Stimulated activated CD4-positive, alpha-beta T cell treated with anti-CD3 and anti-CD28 coated beads, Interleukin-1b, Interleukin-23, amount 100 ng/mL, for 24 hours (primary cell): ENCODE measurements at places on chromosomes 16 and 17.

DNA sequence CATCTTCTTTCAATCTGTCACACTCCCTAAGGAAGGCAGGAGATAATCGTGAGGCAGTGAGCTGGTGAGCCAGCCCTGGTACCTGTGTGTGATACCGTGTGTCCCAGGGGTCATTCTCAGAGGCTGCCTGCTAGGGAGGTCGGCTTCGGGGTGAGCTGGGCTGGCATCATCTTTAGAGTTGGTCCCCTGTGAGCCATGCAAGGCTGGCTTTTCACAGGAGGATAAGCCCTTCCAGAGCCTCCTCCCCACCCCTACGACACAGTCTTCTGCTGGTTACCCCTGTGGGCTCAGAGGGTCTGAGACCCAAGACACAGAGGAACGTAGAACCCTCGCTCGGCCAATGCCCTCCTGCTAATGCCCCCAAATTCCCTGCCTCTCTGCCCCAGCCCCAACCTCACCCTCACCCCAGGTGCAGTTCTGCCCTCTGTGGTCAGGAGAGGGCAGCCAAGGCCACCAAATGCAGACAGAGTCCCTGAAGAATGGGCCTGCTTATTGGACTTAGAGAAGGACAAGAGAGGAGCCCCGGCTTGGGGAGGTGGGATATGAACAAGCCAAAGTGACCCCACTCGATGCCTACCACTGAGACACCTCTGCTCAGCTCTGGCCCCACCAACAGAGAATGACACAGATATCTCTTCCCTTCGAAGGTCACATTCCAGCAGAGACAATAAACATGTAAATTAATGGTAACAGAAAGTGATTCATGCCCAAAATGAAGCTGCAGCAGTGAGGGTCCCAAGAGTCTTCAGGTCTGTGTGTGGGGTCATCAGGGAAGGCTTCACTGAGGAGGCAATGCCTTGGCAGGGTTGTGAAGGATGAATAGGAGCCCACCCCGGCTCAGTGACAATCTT, 80.8 kb upstream of the CCL1 start:
- no peak for DNase-seq

GRCh38 chr16:87702325-87702811, 63.4 kb downstream of the KLHDC4 start:
- no peak for DNase-seq

- no peak for DNase-seq
Measured at GRCh38 chr16:14476183-14476582, 153.9 kb downstream of the PARN start.

GRCh38 chr17:82274134-82275020, 877 bp upstream of the CSNK1D start:
- no peak for DNase-seq

- DNase-seq = no peak
Measured at GRCh38 chr17:75615301-75615700, 17.9 kb upstream of the SMIM5 start.

- no peak for DNase-seq
Measured at GRCh38 chr17:77631307-77631706, 327.2 kb upstream of the TNRC6C start.

GRCh38 chr17:42049834-42050392, 488 bp downstream of the C17orf113 start:
- no peak for DNase-seq

- no peak for DNase-seq
Measured at GRCh38 chr16:27508476-27508875, 41.2 kb downstream of the GTF3C1 start.

DNA sequence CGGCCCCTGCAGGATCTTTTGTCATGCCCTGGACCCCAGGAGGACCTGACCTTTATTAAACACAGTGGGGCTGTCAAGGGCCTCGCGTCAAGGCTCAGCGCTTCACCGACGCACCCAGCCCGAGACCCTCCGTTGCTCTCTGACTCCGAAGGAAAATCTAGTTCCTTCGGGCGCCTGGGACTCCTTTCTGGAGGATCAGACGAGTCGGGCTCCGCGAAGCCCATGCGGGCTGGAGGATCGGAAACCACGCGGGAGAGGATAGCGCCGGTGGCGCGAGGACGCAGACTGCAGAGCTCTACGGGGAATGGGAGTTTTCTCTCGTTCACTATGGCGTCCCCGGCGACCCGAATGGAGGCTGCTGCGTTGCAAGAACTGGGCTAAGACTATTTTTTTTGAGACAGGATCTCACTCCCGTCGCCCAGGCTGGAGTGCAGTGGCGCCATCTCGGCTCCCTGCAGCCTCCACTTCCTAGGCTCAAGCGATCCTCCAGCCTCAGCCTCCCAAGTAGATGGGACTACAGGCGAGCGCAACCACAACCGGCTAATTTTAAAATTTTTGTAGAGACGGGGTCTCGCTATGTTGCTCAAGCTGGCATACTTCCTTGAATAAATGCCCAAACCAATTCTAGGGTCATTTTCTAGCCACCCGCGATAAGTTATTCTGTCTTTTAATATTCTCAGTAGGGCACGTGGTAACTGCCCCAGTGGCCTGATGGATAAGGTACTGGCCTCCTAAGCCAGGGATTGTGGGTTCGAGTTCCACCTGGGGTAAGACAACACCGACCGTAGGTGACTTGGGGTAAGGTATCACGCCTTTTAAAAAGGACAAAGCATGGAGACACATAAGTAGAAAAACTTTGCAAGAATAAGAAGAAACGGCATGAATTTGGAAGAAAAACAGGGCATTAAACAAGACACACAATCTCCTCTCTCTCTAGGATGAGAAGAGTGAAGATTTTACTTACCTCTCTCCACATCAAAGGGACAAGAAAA, 5.5 kb downstream of the OR1F1 start:
- DNase-seq = no peak

DNA sequence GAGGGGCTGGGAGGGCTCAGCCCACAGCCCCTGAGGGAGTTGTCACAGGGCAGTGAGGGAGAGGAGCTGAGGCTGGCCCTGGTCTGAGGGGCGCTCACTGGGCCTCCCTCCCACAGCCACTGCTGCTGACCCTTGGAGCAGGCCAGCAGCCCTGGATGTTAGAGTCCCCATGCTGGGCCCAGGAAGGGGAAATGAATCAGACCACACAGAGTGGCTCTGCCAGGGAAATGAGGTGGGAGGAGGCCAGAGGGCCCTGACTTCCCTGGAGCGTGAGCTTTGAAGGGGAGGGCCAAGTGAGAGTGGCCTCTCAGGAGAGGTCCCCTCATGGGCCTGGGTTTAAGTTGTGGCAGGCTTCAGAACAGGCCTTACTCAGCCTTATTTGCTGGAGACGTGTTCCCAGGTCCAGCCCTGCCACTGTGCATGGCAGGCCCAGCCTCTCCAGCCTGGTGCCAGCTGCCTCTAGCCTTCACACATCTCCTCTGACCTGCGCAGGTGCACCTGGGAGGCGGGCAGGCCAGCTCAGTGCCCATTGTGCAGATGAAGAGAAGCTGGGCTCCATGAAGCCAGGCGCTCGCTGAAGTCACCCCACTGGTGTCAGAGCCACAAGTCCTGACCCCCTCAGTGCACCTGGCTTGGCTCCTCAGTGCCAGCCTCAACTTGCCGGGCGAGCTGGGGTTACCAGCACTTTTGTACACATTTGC, 15.4 kb downstream of the GPT2 start:
- no peak for DNase-seq

GRCh38 chr17:57541472-57542394, 203.4 kb downstream of the CCDC182 start:
- no peak for DNase-seq

- DNase-seq = no peak
Measured at GRCh38 chr17:40474419-40475002, 26.9 kb downstream of the TNS4 start.

GRCh38 chr17:80696456-80696855, 151.8 kb downstream of the RPTOR start:
- DNase-seq = no peak

DNA sequence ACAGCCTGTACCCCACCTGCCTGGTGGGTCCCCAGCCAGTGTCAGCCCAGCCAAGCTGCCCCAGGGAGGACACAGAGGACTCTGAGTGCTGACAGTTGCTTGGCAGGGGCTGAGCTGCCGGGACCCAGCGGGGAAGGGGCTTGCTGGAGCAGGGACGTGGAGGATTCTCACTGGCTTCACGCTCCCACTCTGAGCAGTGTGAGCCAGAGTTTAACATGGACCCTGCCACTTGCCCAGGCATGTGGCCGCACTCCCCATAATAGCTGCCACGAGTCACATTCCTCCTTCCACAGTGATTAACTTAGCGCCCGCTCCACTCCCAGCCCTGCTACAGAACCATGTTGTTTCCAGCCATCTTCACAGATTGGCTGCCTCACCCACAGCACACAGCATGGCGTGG, 31.2 kb downstream of the SREBF1 start:
- no peak for DNase-seq

DNA sequence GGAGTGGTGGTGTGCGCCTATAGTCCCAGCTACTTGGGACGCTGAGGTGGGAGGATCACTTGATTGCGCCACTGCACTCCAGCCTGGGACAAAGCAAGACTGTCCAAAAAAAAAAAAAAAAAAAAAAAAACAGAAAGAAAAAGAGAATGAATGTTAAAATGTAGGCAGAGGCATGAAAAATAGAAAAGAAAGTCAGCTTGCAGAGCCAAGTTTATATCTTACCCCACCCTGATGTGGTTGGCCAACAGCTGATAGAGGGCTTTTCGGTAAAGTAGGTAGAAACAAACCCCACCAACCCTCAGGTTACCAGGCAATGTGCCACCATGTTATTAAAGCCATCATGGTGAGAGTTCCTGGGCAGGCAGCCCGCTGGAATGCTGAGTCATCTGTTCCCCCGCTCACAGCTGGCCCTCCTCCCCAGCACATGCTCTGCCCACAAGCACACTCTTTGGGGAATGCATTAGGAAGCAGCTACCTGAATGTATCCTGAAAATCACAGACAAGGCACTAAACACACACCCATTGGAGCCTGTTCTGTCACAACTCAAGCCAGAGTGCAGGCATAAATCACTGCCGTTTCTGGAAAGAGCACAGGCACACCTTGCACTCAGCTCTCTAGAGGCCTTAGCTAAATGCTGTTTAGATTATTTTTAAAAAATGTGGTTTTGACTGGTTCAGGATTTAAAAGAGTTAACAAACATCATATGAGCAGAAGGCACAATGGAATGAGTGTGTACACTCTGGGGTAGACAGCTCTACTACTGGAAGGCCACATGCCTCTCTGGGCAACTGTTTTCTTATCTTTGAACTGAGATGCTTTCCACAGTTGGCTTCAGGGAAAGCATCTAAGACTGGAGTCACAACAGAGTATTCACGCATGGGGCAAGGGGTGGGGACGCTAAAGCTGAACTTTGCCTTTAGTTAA, 128.5 kb downstream of the PARN start:
- DNase-seq = no peak

GRCh38 chr16:22225060-22225459, 19.0 kb downstream of the EEF2K start:
- DNase-seq = no peak

GRCh38 chr16:29808219-29808900, 2.0 kb downstream of the MAZ start:
- no peak for DNase-seq

DNA sequence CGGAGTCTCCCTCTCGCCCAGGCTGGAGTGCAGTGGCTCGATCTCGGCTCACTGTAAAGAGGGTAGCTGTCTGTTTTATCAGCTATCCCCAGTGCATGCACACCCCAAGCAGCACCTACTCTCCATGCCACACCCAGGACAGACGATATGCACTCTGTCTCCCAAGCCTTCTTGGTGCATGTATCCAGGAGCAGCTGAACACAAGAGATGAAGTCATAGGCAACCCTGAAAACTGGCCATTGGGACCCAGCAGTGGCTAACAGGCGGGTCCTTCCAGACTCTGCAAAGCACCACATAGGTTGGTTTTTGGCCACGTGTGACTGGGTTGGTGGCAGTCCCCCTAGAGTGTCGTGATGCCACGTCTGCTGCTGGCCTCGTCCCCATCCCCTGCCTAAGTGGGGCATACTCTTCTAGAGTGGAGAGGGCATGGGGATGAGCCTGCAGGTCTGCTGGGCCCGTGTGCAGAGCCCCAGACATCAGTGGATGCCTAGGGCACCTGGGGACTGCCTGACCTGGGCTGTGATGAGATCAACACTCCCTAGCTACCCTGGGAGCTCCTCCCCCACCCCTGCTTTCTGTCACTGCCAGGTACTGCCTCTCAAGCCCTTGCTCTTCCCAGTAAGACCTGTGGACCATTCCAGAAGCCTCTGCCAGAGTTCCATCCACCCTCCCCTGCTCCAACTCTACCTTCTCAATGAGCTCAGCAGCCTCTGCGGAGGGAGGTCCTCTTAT, 9.3 kb downstream of the PDE6G start:
- no peak for DNase-seq

DNA sequence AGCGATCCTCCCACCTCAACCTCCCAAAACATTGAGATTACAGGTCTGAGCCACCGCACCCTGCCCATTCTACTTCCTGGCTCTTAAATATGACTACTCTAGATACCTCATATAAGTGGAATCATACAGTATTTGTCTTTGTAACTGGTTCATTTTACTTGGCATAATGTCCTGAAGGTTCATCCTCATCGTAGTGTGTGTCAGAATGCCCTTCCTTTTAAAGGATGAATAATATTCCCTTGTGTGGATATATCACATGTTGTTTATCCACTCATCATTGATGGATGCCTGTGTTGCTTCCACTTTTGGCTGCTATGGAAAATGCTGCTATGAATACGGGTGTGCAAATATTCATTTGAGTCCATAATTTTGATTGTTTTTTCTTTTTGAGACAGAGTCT, 5.7 kb upstream of the CETP start:
- no peak for DNase-seq

- no peak for DNase-seq
Measured at GRCh38 chr16:71626858-71627213, 852 bp downstream of the MARVELD3 start.

GRCh38 chr16:14491861-14492529, 138.1 kb downstream of the PARN start:
- no peak for DNase-seq

DNA sequence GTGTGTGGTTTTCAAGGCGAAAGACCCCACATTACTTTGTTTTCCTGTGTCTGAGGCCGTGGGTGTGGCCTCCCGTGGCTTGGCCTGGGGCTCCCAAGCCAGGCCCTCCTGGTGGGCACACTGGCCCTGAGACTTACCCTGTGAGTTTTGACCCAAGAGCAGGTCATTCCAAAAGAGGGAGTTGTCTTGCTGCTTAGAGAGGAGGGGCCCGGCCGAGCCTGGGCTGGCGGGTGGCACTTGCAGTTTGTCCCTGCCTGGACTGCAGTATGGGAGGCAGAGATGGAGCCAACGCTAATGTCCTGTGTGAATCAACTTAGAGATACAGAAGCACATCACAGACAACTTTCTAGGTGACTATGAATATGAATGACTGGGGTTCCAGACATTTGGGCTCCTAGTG, 22.7 kb downstream of the PLEKHG4 start:
- DNase-seq = no peak

GRCh38 chr16:86995456-86995855, 321.7 kb downstream of the C16orf95 start:
- DNase-seq = no peak

GRCh38 chr16:57341441-57342303, 16.9 kb upstream of the CCL22 start:
- DNase-seq = no peak

DNA sequence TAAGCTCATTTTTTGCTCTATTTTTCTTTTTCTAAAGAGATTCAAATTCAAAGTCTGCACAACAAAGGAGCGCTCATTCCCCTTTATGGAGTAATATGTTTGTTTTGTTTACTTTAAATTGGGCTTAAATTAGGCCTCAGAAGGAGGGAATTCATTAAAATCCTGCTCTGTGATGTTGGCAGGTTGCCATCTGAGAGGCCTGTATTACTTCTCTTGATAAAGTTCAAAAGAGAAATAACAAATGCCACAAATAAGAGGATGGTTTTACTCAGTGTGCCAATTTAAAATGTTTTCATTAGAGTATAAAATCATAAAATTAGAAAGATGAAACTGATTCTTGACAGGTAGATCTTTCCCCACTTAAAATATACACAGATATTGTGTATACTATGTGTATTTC, 54.5 kb upstream of the HLF start:
- no peak for DNase-seq

GRCh38 chr16:82682767-82683166, 56.0 kb downstream of the CDH13 start:
- no peak for DNase-seq
